ENCODE measurements at places on chromosomes 12 and 14. TPM values are rescaled to one million over a fixed set of nuclear protein-coding genes. Genes with fewer than 3 reads are reported as not detected.
A peak's percentile ranks its signal among the peaks of the same experiment; 100 is the strongest.

Gene CLEC4D
- 0.99 TPM for total RNA-seq

DNA sequence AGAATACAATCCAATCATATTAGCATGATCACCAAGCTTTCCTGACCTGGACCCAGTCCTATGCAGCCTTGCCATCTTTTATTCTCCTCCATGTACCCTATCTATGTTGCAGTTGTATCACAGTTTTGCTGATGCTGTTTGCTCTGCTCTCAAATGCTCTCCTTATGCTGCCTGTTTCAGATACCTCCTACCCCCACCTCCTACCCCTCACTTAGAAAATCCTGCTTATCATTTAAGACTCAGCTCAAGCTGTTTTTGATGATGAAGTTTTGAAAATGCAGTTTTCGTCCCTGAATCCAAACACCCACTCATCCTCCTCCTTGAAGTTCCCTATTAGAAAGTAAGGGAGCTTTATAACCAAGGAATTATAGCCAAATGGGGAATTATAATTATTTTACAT lies 457.4 kb upstream of the ATP2B1 start:
- DNase-seq = no peak

DNA sequence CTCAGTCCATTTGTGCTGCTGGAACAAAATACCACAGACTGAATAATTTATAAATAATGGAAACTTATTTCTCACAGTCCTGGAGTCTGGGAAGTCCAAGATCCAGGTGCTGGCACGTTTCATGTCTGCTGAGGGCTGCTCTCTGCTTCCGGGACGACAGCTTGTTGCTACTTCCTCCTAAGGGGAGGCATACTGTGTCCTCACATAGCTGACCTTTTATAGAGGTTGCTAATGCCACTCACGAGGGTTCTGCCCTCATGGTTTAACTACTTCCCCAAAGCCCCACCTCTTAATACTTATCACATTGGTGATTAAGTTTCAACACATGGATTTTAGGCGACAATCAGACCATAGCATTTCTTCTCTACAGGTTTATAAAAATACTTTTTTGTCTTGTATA lies 411.1 kb downstream of the NRXN3 start:
- DNase-seq = no peak

Gene KCNA5
- 1.7 TPM for total RNA-seq

DNA sequence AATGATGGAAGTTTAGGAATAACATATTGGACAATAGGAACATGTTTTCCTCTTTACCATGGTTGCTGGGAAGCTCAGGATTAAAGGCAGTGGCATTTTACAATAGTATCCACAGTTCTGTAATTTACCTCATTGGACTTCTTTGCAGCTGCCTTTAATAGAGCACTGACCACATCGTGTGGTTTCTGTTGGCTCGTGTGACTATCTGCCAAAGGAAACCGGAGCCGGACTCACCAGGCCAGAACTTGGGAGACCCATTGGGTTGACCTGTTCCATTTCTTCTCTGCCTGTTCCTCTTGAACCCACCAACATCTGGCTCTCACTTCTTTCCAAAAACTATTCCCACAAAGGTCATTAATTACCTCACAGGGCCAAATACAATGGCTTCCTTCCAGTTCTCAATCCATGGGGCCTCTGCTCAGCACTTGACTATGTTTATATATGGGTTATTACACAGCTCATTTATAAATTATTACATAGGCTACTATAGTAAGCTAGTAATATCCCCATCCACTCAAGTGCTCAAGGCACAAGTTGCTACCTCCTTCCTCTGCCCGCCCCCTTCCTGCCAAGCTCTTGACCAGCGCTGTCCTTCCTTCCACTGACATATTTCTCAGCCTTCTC lies 121.5 kb upstream of the VASH1 start:
- DNase-seq = no peak

GRCh38 chr14:64506721-64507120 lies 2.2 kb downstream of the ZBTB1 start:
- no peak for DNase-seq

GRCh38 chr12:58977476-58977875 lies 57.2 kb upstream of the LRIG3 start:
- DNase-seq = peak; percentile 16

GRCh38 chr14:54275997-54276725 lies 120.6 kb upstream of the CDKN3 start:
- no peak for DNase-seq

DNA sequence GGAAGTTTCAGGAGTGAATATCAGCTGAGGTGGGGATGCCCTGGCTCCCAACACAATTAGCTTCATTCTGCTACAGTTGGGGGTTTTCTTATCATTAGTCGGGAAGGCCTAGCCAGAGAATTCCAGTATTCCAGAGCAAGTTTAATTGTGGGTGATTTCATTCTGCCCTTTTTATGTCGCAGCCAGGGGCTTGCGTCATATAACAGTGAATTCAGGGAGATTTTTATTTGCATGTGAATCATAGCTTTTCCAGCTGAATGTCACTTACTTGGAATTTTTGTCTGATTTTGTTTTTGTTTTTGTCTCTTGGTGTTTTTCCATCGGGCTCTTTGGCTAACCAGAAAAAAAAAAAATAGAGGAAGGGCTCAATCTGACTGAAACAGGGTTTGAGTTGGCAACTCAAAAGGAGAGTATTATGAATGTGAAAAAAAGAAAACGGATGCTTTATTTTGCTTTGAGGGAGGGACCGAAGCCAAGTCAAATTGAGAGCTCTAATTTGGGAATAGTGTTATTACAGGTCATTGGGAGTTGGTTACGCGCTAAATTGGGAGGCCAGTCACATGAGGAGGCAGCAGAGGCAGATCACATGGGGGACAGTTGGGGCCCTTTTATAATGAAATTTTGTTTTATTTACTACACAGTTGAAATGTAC lies 119.4 kb downstream of the SAMD4A start:
- peak; percentile 84 for DNase-seq

DNA sequence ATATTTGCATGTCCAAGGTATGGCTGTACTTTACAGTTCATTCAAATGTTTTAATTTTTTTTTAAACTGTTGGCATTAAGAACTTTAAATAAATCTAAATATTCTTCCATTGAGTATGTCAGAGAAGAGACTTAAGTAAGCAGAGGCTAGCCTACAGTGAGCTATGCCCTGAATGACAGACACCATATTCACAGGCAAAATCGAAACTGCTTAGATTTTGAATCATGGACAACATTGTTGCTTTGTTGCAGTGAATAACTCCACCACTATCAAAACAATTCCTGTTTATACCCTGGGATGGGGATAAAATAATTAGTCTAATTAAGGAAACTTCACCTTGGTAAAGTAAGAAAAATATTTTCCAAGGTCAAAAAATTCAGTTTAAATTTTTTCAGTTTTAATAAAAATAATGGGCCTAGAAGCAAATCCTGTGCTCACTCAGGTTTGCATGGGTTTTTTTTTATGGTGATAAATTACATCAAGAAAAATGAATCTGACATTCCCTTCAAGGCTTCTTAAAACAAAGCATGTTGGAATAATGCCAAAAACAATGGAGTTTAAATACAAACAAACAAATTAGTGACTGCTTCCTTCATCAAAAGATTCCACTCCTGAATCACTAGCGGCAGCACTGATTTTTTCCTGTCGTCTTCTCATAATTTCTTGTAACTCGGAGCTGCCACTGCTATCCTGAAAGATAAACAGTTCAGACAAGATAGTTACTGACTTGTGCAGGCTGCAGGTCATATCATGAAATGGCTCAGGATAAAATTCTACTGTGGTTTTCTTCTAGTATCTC lies 168.2 kb downstream of the EPS8 start:
- no peak for DNase-seq

GRCh38 chr12:71900091-71900490 lies 38.6 kb upstream of the TPH2 start:
- no peak for DNase-seq

GRCh38 chr12:27383429-27384260 lies 51.0 kb downstream of the BMAL2 start:
- DNase-seq = peak; percentile 2

- DNase-seq = no peak
Observed at GRCh38 chr12:87082756-87083155, 826.6 kb upstream of the MGAT4C start.

DNA sequence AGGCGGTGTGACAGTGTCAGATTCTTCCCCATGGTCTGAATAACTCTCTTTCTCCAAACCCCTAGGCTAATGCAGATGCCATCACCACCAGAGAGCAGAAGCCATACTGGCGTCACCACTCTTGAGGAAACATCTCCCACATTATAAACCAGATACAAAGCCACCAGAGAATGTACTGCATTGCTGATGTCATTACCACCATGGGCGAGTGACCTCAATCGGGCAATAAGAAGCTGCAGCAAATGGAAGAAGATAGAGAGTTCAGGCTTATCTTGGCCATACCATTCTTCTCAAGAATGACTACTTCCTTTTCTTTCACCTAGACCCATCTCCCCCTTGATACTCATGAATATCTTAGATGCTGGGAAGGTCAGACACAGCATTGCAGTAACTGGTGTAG lies 1157.2 kb downstream of the TMEM121 start:
- no peak for DNase-seq

Gene LRRC23
- total RNA-seq = 4.3 TPM

DNA sequence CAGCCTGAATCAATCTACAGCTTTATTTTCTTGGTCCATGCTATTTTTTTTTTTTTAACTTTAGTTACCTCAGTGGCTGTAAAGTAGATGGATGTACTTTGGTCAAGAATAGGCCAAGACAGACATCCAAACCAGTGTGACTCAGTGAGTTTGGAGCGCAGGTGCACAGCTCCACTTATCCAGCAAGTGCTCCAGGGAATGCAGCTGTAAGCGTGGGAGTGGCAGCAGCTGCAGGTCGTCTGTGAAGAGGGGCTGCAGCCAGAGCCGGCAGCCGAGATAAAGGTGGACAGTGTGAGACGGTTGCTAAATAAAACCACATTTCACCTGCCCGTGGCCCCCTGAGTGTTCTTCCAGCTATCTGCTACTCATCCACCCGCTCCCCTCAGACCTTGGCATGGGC lies 1018.7 kb downstream of the AACS start:
- no peak for DNase-seq

GRCh38 chr12:41034686-41035085 lies 153.4 kb upstream of the PDZRN4 start:
- no peak for DNase-seq

- no peak for DNase-seq
Observed at GRCh38 chr12:122067966-122068365, 10.6 kb upstream of the MLXIP start.

DNA sequence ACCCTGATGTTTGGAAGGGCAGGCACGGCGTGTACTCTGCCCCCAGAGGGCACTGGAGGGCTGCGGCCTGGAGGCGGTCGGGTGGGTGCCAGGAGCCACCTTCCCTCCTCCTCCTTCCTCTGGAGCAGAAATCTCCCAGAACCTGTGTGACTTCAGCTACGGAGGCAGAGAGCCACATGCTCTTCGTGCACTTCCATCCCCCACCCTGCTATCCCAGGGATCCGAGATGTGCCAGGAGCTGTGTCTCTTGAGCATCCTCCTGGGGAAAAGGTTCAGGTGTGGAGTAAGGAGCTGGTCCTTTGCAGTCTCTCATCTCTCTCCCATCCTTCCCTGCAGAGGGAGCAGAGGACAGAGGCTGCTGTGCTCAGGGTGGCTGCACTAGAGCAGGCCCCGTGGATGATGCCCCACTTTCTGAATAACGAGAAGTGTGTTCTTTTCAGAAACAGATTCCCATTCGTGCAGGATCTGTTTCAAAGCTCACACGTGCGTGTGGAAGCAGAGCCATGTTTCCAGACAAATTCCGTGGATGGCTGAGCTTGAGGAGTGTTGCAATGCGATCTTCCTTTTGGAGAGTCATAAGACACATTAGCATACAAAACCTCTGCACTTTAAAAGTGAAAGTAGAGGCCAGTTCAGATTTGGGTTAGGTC lies 162.9 kb downstream of the ADGRD1 start:
- peak; percentile 79 for DNase-seq

Gene FLVCR2
- 5.6 TPM for total RNA-seq

- DNase-seq = peak; percentile 4
Observed at GRCh38 chr12:62748941-62749468, 185.9 kb downstream of the PPM1H start.

DNA sequence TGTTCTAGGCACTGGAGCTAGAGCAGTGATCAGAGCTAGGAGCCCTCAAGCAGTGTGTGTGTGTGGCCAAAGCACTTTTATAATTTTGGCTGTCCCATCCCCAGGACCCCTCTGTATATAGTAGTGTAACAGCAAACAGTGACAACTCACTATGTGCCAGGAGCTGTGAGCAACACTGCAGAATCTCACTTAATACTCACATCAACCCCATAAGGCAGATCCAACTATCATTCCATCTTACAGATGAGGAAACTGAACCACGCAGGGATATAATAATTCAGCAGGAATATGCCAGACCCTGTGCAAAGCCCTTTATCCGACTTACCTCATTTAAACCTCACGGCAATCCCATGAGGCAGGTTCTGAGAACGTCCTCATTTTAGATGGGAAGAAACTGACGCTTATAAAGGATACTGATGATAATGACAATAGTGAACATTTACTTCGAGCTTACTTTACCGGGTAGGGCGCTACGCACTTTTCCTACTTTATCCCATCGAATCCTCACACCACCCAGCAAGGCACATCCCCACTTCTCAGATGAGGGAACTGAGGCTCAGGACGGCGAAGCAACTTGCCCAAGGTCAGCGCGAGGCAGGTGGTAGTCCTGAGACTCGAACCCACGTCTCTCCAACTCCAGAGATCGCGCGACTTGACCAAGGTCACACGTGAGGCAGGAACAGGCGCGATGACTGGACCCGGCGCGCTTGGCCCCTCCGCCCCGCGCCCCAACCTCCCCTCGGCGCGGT lies 687 bp downstream of the RAB35 start:
- no peak for DNase-seq

Gene PPP1R1A
- total RNA-seq = 6.4 TPM

GRCh38 chr12:2295941-2296461 lies 243.2 kb downstream of the CACNA1C start:
- no peak for DNase-seq

Gene SLC39A9
- 70.9 TPM for total RNA-seq

Gene PNN
- 38.3 TPM for total RNA-seq

Gene ENDOU
- total RNA-seq = 20.8 TPM

DNA sequence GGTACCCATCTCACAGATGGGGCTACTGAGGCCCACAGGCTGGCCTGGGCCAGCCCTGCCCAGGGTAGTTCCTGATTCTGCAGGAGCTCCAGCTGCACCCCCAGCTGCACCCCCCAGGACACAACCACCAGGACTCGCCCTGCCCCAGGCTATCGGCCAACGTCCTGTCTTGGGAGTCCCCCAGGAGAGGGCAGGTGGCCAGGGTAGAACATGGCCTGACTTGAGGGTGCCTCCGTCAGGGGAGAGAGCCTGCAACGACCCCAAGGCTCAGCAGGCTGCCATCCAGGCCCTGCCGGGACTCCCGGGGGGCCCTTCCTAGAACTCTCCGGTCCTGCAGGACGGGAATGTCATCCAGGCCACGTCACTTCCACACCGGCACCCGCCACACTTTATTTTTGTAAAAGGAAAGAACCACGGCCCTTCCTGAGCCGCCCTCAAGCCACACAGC lies 15.8 kb downstream of the JAG2 start:
- DNase-seq = no peak

Gene IL26
- total RNA-seq = not detected

Gene CD163L1
- 12.7 TPM for total RNA-seq

- DNase-seq = no peak
Observed at GRCh38 chr12:115451151-115451779, 767.3 kb upstream of the TBX3 start.

Gene PLEKHD1
- 0.20 TPM for total RNA-seq

Gene RHNO1
- total RNA-seq = 15.7 TPM

Data from skin of body (tissue), 3 donors.